ENCODE measurements at places on chromosomes 1 and 21.

GRCh38 chr1:86887479-86888162 lies 26.3 kb downstream of the SELENOF start:
- DNase-seq: no peak

- DNase-seq: no peak
These were observed 18.3 kb upstream of the IPO9 start for GRCh38 chr1:201810466-201811216.

- no peak for DNase-seq
These were observed 36.7 kb downstream of the DHX9 start for GRCh38 chr1:182875889-182876288.

DNA sequence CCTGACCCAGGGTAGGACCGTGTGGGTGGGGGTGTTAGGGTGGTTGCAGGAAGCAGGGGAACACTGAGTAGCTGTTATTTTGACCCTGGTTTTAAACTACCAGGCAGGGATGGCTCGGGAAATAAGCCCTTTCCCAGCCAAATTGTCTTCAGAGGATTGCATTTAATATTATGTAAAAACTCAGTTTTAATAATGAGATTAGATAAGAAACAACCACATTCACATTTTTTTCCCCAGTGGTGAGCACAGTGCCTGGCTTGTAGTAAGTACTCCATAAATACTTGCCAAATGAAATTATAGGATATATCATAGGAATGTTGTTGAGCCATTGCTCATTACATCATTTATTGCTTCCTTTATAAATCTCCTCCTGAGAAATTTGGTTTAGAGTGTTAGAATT lies 3.1 kb upstream of the ACP6 start:
- no peak for DNase-seq

GRCh38 chr21:36732761-36733160 lies 33.8 kb downstream of the SIM2 start:
- DNase-seq: no peak

GRCh38 chr1:40636777-40637176 lies 28.7 kb downstream of the RIMS3 start:
- DNase-seq: no peak

DNA sequence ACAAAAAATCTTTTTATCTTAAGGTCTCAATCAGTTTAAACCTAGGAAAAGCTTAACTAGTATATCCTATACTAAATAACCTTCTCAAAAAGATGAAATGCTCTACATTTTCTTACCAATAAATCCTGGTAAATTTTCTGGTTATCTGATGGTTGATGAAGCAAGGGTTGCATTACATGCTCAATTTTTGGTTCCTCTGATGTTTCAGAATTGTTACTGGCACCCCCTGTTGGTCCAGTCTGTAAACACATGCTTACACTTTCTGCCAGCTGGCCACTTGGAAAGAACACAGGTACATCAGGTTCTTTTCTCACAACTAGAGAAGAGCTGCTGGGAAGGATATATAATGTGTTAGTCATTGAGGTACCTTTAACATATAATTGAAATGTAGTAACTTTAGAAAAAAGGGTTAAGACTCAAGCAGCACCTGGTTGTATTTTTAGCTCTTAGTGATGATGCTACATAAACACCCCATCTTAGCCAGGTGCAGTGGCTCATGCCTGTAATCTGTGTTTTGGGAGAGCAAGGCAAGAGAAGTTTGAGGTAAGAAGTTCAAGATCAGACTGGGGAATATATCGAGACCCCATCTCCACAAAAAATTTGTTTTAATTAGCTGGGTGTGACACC lies 30.9 kb upstream of the TAL1 start:
- DNase-seq: peak; percentile 14

DNA sequence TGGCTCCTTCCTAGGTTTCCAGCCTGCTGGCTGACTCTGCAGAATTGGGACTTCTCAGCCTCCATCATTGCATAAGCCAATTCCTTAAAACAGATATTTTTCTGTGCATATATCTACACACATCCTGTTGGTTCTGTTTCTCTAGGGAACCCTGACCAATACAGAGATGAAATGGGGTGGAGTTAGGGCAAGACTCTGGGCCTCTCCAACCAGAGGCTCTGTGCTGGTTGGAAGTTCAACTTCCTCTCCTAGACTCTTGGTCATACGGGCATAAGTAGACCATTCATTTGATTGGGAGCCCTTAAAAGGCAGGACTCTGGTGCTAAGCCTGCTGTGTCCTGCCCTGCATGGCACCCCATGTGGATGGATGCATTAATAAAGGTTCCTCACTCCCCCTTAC lies 55.0 kb downstream of the CNIH3 start:
- no peak for DNase-seq

GRCh38 chr1:170375082-170375723 lies 156.8 kb upstream of the GORAB start:
- no peak for DNase-seq

GRCh38 chr21:41832596-41833496 lies 46.3 kb downstream of the PRDM15 start:
- DNase-seq: no peak

DNA sequence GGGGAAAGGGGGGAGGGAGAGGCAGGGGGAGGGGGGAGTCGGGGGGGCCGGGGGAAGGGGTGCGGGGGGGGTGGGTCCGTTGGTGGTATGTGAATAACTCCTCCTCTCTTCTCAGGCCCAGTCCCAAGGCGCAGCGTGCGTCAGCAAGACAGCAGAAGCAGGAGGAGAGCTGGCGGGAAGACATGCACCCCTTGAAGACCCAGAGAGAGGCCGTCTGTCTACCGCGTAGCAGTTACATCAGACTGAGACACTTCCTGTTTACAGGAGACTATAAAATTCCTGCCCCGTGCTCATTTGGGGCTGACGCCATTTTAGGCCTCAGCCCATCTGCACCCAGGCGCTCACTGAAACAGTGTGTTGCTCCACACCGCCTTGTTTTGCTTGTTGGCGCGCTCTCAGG lies 55.3 kb downstream of the SETD4 start:
- no peak for DNase-seq

DNA sequence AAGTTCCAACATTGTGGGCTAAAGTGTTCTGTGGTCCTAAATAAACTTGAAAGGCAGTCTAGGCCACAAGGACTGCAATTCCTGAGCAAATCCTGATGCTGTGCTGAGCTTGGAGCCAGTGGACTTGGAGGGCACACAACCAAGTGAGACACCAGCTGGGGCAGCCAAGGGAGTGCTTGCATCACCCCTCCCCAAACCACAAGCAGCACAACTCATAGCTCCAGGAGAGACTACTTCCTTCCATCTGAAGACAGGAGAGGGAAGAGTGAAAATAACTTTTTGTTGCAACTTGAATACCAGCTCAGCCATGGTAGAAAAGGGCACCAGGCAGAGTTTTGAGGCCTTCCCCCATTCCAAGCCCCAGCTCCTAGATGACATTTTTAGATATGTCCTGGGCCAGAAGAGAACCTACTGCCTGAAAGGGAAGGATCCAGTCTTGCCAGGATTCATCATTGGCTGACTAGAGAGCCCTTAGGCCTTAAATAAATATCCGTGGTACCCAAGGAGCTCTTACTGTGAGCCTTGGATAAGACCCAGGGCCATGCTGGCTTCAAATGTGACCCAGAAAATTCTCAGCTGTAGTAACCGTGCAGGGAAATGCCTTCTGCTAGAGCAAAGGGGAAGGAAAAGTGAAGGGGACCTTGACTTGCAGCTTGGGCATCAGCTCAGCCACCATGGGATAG lies 35.4 kb upstream of the LRRC8B start:
- DNase-seq: no peak

- DNase-seq: no peak
These were observed 92.5 kb upstream of the FMN2 start for GRCh38 chr1:239999170-239999569.

DNA sequence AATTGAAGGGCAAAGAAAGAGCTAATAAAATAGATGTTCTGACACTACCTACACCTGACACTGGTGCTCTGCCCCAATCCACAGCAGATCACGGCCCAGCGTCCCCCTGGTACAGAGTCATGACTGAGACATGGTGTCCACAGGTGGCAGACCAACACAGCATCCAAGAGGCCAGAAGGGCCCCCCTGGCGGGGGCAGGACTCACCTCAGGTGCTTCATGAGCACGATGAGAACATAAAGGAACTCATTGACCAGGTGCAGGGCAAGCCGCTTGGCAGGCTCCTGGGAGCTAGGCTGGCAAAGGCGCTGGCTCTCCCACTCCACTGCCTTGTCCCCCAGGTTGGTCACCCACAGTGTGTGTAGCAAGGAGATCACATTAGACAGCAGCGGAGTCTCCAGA lies 20.4 kb downstream of the MRAP start:
- DNase-seq: no peak

GRCh38 chr1:150545486-150546032 lies 3.6 kb upstream of the ADAMTSL4 start:
- no peak for DNase-seq

DNA sequence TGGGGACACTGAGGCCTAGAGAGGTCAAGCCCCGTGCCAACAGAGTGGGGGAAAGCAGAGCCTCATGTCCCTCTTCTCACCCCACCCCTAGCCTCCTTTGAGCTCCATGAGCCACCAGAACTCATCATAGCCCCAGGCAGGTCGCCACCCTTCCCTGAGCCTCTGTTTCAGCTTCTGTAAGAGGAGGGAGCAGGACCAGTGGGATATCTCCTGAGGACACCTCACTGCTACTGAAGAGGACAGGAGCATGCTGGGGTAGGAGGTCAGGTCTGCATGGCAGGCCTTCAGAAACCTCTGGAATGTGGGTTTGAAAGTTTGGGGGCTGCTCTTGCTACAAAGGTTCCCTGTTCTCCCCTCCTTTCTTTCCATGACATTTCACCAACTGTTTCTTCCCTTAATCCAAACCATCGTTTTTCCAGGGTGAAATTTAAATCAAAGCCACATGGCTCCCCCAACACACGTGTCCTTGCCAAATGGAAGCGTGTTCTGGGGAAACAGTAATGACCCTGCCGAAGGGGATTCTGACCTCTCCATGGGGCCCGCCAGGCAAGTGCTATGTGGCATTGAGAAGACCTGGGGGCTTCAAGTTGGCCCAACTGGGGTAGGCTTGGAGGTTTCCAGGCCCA lies 88.1 kb upstream of the RUNX3 start:
- DNase-seq: no peak

DNA sequence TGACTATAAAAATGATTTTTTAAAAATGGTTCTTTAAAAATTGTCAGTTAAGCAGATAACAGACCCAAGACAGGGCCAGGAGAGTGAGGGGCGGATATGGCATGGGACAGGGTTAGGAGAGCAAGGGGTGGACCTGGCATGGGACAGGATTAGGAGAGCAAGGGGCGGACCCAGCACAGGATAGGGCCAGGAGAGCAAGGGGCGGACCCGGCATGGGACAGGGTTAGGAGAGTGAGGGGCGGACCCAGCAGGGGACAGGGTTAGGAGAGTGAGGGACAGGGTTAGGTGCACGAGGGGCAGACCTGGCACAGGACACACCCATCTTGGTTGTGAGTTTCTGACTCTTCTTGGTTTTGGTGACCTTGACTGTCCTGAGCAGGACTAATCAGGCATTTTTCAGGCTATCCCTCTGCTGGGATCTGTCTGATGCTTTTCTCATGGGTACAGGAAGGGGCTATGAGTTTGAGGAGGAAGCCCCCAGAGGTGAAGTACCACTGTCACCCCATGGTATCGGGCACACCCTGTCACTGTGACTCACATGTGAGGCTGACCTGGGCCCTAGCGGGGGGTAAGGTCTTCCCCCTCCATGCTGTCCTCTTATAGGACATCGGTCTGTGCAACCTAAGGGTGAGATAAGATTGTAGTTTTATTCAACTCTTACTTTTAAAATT lies 159.0 kb upstream of the COL6A1 start:
- no peak for DNase-seq

- DNase-seq: no peak
These were observed 44.7 kb downstream of the PTGER3 start for GRCh38 chr1:71002709-71003475.

- DNase-seq: no peak
These were observed 107.2 kb downstream of the FAF1 start for GRCh38 chr1:50852889-50853288.

DNA sequence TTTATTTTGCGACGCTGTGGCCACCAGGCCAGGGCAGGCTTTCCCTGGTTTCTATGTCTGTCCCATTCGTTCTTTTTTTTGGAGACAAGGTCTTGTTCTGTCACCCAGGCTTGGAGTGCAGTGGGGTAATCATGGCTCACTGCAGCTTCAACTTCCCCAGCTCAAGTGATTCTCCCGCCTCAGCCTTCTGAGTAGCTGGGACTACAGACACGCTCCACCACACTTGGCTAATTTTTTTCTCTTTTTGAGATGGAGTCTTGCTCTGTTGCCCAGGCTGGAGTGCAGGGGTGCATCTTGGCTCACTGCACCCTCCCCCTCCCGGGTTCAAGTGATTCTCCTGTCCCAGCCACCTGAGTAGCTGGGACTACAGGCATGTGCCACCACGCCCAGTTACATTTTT lies 43.4 kb upstream of the WNT4 start:
- no peak for DNase-seq

- DNase-seq: no peak
These were observed 810 bp downstream of the SLC19A1 start for GRCh38 chr21:45541221-45542039.

DNA sequence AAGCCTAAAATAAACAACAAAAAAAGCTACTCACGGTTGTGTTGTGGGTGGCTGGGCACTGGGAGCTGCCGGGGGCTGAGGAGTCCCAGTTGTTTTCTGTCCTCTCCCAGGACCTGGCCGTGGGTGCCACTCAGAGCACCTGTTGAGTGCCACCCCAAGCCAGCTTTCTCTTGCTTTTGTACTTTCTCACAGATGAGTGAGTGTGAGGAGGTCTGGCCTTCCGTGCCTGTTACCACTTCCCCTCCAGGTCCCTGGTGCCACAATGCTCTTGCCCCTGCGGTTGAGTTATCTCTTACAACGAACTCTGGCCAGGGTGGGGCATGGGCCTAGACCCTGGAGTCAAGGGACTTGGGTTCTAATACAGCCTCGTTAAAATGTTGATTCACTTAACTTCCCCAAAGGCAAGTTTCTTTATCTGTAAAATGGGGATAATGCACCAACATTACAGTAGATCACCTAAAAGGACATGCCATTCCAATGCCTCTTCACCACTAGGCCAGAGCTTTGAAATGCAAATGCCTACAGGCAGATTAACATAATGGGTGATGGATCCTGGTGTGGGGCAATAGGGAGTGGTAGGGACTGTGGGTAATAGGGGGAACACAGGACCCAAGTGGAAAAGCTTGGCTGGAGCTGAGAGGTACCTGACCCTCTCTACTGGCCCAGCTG lies at the start of gene CNR2:
Gene CNR2 (minus strand): TSS at position 151 of the 669 bp plus-strand sequence. CDS start 37,745 bp downstream, outside the sequence.
- no peak for DNase-seq

All from fibroblast of the conjunctiva (primary cell).